ENCODE measurements at places on chromosomes 7 and 10.

DNA sequence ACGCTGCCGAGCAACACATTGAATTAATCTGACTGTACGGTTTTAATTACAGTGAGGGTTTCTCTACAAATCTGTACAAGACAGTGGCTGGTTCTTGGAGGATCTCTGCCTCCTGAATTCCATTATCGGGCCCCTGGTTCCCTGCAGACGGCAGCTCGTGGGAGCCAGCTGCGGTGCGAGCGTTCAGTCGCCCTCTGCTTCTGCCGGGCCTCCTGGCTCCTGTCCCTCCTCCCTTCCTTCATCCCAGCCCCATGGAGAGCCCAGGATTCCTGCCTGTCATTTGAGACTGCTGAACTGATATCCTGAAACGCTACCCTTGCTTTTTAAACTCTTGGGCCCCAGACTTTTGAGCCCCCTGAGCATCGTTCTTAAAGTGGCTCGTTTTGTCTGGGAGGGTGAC, 6.6 kb upstream of the DLX6 start:
- DNase-seq = no peak

- no peak for DNase-seq
Measured at GRCh38 chr10:62666275-62666674, 138.2 kb upstream of the ADO start.

DNA sequence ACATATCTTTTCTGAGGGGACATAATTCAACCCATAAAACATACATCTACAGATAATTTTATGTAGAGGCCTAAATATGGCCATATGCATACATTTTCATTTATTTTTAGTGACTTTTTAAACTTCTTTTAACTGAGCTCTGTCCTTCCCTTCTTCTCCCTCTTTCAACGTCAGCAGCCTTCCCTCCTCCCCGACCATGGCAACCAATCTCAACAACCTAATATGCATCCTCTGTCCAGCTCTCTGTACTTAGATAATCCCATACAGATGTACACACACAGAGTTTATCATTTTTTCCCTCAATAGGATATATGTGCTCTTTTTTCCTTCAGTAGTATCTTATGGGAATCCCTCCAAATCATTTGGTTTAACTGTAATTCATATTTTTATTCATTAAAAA, 94.3 kb downstream of the CCDC71L start:
- no peak for DNase-seq

DNA sequence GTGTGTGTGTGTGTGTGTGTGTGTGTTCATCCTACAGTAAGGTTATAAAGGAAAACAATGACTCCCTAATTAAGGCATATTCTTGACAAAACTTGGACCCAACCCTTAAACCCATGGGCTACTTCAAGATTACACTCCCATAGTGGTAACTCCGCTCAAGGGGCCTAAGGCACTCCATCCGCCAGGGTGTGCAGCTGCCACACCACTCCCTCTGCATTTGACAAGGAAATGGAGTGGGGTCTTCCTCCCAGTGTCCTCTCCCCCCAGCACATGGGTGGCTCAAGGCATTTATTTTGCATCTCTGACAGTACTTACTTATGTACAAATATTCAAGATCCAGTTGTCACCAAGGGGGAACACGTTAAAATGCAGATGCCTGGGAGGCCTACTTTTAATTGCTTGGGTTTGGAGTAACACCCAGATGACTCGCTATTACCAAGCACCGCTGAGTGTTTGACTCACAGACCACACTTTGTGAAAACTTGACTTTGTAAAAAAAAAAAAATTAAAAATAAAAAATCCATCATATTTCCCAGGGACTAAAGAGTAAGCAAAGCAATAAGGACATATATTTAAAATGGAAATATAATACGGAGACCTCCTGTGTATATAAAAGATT, 53.0 kb upstream of the AGR3 start:
- DNase-seq = no peak

DNA sequence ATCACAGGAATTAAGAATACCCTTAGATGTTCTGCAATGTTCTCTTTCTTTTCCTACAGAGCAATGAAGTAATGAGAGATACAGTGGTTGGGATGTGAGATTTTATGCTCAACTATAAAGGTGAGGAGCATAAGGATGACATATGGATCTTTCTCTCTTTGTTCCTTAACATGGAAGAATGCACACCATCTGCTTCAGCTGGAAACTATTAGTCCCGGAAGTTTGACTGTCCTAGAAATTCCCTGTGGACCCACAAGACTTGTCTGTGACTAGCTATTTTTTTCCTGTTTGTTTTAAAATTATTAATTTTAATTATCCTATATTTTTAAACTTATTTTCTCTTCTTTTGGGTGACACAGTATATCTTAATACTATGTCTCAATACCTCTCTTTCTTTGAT, 80.2 kb downstream of the DKK1 start:
- DNase-seq = no peak

GRCh38 chr10:110036640-110037039, 28.9 kb downstream of the ADD3 start:
- no peak for DNase-seq

GRCh38 chr10:62817766-62818425, 1.7 kb upstream of the EGR2 start:
- DNase-seq = peak; percentile 80

GRCh38 chr7:159102681-159103381, 41.8 kb downstream of the VIPR2 start:
- peak; percentile 4 for DNase-seq

DNA sequence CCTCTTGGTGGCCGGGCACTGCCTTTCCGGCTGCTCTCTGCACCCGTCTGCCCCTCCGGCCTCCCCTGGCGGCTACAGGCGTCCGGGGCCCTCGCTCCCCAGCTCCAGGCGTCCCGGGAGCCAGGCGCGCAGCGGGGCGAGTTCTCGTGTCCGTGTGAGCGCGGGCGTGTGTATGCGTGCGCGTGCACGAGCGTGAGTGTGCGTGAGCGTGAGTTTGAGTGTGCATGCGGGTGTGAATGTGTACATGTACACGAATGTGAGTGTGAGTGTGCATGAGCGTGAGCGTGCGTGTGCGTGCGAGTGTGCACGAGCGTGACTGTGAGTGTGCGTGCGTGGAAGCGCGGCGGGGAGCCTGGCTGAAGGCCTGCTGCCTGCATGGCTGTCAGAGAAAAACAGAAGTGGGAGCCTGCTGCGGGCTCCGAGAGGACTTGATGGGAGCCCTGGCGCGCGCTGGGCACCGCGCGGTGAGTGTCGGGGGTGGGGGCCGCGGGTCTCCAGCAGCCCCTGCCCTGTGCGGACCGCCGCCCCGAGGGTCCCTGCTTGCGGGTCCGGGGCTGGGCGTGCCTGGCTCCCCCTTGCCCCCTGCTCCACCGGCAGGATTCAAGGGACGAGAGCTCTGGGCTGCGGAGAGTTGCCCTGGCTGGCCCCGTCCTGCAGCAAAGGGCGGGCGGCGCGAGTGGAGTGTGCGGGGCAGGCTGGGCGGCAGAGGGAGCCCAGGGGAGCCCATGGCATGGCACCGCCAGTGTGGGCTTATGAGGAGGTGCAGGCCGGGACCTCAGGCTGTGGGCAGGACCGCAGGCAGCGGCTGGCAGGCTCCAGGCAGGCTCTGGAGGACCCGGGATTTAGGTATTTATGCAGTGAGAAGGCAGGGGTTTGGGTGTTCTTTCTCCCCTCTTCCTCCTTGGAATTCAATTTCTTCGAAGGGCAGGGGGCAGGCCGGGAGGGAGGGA, 75.8 kb upstream of the EN2 start:
- no peak for DNase-seq

- no peak for DNase-seq
Measured at GRCh38 chr7:111093496-111093895, 2.6 kb downstream of the LRRN3 start.

- DNase-seq = no peak
Measured at GRCh38 chr10:35378541-35379210, 42.4 kb downstream of the CCNY start.

GRCh38 chr10:117266400-117266799, 25.5 kb downstream of the SLC18A2 start:
- no peak for DNase-seq

DNA sequence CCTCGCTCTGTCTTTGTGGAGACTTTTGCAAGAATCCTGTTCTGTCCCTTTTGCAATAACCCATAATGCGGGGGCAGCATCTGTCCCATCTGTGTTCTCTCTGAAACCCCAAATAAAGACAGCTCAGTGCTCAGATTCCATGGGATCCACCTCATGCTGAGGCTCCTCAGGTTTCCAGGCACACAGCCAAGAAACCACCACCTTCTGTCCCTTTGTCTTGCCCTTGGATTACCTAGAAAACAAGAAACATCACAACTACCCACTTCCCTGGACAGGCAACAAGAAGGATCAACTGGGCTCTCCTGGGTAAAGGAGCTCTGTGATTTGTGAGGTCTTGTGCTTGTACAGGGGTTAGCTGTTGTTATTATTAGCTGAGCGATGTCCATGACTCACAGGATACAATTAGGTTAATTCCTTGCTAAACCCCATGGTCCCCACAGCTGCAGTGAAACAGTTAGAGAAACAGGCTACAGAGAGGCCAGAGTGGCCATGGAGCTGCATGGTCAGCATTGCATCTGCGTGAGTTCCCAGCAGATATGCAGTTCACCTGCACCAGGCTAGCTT, 50.2 kb downstream of the CXCL12 start:
- DNase-seq = no peak

DNA sequence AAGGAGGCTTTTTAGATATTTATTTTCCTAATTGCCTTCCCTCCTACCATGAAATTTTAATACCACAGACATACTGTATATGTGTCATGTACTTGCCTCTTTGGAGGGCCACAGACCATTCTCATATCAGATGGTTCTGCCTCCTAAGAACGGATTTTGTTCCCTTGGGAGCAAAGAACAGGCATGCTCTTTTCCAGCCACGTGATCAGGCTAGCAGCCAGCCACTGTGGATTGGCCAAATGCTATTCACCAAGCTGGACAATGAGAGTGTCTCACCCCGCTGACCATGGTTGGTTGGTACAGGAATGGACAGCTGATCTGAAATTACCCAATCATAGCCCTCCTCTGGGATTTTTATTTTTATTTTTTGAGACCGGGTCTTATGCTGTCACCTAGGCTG, 21.5 kb upstream of the CRHR2 start:
- DNase-seq = no peak

GRCh38 chr10:11050301-11051287, 32.9 kb downstream of the CELF2 start:
- DNase-seq = no peak

DNA sequence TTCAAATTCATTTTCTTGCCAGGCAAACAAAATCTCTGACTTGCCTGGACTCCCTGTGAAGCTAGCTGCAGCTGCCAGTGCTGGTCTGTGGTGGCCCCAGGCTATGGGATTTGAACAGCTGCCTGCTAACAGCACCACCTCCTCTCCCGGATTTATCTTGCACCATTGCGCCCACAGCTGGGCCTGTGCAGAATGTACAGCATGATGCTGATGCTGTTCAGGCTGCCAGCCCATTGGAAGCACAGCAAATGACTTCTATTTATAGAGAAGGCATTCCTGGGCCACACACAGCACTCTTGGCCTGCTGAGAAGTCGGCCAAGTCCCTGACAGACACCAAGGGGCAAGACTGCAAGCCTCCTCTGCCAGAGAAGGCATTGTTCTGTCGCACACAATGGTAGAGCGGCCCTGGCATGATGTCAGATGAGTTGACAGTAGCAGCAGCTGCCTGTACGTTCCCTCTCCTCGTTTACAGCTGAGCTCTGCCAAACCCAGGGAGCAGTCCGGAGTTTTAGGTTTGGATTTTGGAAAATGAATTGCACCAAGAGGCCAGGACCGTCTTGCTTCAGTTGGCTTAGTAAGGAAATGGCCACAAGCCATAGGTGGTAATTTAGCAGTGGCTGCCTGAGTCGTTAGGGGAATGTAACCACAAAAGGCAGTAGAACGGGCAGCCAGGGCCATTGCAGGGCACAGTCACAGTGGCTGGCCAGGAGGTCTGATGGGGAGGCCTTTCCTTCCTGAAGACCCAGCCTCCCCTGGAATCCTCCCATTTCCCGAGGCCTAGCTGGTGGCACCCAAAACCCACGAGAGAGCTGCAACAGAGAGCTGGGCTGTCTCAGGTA, 38.5 kb downstream of the MTURN start:
- no peak for DNase-seq

DNA sequence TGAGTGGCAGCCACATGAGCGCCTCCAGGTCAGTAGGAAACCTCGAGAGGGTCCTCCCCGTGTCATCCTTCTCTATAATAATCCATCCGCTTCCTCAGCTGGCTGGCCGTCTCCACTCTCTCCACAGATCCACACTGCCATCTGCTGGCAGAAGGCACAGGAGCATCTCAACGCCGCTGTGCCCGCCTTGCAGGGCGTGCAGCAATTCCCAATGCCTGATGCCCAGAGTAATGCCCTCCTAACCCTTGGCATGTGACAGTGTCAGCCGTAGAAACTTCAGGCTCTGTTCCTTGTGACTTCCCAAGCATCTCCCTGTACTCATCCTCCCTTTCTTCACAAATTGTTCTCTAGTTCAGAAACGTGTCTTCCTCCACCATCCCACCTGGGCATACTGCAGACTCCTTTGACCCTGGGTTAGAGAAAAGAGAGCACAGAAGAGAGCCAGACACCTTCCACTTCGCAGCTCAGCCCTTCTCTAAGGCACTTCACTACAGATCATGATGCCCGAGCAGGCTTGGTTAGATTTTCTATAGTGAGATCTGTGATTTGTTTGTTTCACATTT, 70.8 kb downstream of the XPNPEP1 start:
- peak; percentile 70 for DNase-seq

- DNase-seq = peak; percentile 32
Measured at GRCh38 chr7:39589323-39590111, 23.3 kb downstream of the YAE1 start.

- DNase-seq = no peak
Measured at GRCh38 chr10:128693493-128694131, 567.4 kb upstream of the MKI67 start.

DNA sequence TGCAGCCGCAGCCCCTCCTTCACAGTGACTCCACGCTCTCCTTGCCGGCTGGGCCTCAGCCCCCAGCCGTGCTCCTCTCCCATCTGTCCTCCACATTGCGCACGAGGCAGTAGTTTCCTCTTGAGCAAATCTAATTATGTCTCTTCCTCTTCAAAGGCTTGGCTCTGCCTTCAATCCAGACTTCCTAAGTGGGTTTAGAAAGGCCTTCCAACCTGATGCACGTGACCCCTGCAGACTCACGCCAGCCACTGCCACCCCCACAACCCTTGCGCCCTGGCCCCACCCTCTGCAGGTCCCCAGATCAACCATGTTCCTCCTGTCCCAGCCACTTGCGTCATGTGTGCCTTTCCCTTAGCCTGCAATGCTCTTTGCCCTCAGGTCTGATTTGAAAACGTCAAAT, 75.0 kb upstream of the ADAM12 start:
- DNase-seq = no peak

DNA sequence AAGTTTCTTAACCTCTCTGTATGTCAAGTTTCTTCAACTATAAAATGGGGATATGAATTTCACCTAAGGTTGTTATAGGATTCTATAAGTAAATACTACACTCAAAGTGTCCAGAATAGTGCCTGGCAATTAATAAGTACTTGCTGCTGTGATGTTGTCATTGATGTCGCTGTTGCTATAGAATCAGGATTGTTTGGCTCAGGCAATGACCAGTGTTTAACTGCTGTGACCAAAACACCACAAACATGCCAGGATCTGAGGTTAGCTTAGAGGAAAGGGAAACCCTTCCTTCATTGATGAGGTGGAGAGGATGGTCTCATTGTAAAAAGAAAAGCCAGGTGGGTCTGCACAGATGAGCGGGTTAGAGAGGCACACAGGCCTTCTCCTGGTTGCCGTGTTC, 223.1 kb upstream of the INHBA start:
- DNase-seq = no peak
